DMS79 treated with DMSO at 0.1 percent for 48 hours (cell line): ENCODE measurements at places on chromosomes 2 and 18.

DNA sequence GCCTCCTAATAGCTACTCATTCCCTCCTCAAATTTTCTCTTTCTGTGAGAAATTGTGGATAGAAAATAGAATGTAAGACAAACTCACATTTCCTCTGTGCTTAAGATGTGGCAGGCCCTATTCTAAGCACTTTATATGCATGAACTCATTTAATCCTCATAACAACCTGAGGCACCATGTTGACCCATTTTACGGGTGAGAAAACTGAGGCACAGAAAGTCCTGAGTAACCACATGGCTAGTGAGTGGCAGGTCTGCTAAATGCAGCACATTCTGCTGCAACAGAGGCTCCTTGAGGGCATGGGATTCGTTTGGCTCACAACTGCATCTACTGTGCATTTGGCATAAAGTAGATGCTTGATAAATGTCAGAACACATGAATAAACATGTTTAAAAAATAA is 22.7 kb upstream of the RNF149 start:
- DNase-seq = no peak

GRCh38 chr2:71746946-71747501 is 293.7 kb downstream of the DYSF start:
- no peak for DNase-seq

- DNase-seq = no peak
Observed at GRCh38 chr2:199378948-199379650, 78.6 kb downstream of the SATB2 start.

DNA sequence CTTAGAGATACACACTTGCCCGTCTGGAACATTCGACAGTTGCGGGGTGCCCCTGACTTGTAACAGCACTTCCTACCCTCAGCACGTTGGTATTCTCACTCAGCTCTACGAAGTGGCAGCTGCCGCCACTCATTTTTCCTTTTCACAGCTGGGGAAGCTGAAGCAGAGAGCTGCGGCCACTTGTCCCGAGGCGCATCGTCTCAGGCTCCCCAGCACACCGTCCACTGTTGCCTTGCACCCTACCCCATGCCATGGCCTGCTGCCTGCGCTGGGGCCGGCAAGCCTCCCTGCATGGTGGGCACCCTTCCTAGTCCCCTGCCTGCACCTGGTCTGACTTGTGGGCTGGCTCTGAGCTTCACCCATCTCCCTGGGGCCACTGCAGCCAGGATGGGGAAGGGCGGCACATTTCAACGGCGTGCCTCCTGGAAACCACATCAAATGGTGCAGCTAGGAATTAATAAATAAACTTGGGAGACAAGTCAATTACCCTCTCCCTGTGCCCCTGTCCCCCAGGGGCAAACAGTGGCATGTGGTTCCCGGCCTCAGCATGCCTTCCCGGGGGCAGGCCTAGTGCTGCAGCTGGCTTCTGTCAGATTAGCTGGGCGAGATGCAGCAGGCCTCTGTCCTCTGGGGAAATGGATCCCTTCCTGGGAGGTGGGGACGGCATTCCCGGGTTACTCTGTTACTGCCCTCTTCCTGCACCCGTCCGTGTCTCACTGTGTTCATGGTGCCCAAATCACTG is 64.7 kb upstream of the HAAO start:
- no peak for DNase-seq

- DNase-seq = peak; percentile 68
Observed at GRCh38 chr2:85594715-85595300, 737 bp upstream of the RNF181 start.

DNA sequence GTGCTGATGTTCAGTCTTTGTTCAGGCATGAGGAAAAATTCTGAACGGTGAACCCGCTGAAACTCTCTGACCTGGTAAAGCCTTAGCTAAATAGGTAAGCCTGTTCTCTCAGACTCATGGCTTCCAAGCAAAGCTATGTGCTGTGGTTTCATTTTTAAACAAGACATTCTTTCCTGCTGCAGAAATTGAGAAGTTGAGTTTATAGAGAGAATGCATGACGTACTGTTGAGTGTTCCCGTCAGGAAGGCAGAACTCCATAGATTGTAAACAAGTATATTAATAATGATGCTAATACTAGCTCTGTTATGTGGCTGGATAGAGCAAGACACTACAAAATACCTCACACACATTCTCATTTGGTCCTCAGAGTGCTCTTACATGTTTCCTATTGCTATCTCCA is 424.0 kb upstream of the CRIM1 start:
- DNase-seq = no peak

DNA sequence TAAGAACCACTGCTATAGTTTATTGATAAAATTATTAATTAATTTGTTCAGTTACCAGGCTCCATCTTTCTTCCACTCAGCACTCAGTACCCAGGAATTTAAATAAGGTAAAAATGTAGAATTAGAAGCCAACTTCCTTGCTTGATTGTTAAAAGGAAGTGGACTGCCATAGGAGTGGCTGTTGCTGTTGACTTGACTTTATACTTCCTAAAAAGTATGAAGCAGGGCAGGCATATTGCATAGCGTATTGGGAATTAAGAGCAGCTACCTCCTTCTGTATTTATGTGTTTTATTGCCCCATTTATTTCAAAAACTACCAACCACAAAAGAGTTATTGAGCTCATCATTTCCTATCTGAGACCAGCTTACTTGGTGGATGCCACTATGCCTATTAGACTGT is 27.9 kb downstream of the PSMD1 start:
- DNase-seq = no peak
